OCI-M1 (cell line): ENCODE measurements at places on chromosomes 4 and X.

GRCh38 chr4:54226404-54227255 lies 2.5 kb upstream of the PDGFRA start:
- DNase-seq, result no peak

DNA sequence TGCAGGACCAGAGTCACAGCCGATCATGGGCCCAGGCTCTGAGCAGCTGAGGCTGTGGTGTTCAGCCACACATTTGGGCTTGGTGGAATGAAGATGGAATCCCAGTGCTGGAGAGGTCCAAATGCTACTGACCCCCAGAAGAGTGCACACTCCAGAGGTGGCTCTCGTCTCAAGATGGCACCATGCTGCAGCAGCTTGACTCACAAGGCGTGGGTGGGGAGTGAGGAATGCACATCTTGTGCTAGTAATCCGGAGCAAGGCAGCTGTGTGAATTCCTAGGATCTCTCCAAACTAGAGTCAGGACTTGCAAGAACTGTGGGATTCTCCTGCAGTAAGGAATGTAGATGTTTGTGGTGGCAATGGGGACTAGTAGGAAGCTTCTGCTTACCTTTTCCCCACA lies 28.7 kb downstream of the RAB28 start:
- DNase-seq, result no peak

GRCh38 chr4:27360790-27361267 lies 500.2 kb downstream of the STIM2 start:
- DNase-seq, result no peak

DNA sequence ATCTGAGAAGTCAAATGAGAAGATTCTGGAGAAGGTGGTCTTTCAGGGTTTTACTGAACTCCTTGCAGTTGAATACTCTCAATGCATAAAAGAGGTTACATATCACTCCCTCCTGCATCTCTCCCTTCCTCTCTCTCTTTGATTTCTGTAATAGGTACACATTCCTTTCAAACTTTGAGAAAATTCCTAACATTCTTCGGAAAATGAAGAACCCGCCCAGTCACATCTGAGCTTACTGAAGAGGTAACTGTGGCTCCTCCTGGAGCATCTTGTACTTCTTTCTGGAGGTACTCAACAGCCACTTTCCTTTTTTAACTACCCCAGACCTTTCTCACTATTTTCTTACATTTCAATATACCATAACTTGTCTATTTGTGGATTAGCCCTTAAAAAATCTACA lies 24.7 kb downstream of the NDST3 start:
- DNase-seq, result no peak

DNA sequence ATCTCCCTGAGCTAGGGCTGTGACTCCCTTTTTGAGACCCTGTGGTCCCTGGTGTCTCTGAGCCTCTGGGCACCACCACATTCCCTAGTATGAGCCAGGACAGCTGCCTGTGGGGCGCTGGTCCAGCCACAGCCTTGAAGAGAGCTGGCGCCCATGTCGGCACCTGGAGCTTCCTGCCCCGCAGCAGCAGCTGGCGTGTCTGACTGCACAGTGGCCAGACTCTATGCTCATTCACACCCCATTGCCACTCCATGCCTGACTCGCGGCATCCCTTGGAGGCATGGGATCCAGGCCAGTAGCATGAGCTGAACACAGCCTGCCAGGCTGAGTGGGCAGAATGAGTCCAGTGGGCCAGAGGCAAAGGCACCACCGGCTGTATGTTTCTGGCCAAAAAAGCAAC lies 8.3 kb upstream of the SPP1 start:
- DNase-seq, result no peak
